ENCODE measurements at places on chromosomes 3 and 15.

DNA sequence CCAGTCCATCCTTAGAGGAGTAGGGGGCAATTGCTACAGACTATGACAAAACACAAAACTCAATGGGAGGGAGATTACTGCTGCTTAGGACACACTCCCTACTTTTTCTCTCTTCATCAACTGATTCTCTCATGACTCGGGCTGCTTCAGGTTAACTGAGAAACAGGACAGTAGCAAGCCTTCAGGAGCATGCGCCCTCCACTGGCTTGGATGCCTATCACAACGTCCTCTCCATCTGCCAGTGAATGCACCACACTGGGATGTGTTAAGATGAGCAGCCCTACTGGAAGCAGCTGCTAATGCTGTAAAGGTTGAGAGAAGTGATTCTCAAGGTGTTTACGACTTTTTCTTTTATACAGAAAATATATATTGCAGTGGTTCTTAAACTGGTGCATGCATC lies 542.3 kb downstream of the EDEM1 start:
- no peak for DNase-seq

DNA sequence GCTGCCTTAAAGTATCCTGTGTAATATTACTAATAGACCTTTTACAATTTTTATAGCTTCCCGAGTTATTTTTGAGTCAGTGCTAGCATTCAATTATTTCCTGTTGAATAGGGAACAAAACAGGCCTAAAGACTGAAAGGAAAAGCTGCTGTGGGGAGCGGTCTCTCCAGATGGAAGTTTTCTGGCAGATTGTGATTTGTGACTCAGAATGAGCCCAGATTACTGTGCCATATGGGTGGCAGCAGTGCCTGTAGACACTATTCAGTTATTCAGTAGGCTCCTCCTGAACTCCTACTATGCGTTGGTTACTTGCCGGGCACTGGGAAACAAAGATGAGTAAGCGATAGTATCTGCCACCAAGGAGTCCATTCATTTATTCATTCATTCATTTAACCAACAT lies 211.8 kb downstream of the CHST2 start:
- no peak for DNase-seq

DNA sequence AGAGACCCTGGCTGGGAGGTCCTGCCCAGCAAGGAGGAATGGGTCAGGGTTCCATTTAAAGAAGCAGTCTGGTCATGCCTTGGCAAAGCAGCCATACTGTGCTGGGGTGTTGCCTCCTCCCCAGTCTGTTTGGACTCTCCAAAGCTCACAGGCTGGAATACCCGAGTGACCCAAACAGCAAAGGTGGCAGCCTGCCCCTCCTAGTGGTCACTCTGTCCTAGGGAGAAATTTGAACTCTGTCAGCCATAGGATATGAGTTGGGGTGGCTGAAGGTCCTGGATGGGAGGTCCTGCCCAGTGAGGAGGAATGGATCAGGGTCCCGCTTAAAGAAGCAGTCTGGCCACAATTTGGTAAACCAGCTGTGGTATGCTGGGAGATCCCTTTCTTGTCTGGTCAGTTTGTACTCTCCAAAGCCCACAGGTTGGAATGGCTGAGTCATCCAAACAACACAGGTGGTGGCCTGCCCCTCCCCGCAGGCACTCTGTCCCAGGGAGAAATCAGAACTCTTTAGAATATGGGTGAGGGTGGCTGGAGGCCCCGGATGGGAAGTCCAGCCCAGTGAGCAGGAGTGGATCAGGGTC lies 45.0 kb downstream of the CCR1 start:
- no peak for DNase-seq

- no peak for DNase-seq
Measured at GRCh38 chr15:68796576-68796975, 24.1 kb downstream of the ANP32A start.

DNA sequence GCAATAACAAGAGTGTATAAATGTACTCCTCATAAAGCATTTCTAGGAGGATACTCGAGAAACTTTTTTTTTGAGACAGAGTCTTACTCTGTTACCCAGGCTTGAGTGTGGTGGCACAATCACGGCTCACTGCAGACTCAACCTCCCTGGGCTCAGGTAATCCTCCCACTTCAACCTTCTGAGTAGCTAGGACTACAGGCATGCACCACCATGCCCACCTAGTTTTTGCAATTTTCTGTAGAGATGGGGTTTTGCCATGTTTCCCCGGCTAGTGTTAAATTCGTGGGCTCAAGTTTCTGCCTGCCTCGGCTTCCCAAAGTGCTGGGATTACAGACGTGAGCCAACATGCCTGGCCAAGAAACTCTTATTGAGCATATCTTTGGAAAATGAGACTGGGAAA lies 59.1 kb upstream of the PHLDB2 start:
- no peak for DNase-seq

DNA sequence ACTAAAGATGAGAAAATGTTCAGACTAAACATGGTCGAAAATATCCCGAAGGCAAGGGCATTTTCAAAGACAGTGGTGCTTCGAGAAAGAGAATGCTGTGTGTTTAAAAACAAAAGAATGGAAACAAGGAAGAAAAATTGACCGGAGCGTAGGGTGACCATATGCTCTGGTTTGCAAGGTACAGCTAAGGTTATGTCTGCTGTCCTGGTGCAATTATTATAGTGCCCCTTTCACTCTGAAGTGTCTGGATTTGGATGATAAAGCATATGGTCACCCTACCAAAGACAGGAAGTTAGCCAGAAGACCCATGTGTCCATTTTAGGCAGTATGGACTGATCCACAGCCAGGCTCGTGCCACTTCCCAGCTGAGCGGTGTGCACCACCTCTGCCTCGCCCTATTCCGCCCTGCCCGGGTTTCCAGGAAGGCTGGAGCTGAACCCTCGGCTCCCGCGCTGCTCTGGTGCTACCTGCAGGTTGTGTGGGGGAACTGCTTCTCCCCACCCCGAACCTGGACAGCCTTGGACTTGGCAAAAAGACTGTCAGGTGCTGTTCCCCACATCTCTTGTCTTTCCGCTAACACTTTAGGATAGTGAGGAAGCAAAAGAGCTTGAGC lies 25.2 kb downstream of the GOLGA6D start:
- peak; percentile 43 for DNase-seq

- DNase-seq: no peak
Measured at GRCh38 chr3:168540726-168541125, 445.0 kb upstream of the GOLIM4 start.

DNA sequence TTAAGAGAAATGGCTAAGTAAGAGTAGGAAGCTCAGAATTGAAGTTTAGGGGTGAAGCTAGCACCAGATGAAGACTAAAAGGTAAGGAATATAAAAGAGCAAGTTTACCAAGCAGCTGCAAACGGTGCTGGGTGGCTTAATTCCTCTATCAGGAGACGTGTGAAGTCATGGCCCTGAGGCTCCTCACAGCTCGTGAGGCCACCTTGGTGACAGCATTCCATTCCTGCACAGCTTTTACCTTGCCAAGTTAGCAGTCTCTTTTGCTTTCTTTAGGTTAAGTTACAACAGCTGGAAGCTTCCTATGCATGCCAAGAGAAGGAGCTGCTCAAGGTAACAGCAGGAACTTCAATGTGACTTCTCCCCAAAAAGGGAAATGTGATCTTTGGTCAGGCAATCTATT lies 6.4 kb downstream of the TMCO5A start:
- DNase-seq: no peak

DNA sequence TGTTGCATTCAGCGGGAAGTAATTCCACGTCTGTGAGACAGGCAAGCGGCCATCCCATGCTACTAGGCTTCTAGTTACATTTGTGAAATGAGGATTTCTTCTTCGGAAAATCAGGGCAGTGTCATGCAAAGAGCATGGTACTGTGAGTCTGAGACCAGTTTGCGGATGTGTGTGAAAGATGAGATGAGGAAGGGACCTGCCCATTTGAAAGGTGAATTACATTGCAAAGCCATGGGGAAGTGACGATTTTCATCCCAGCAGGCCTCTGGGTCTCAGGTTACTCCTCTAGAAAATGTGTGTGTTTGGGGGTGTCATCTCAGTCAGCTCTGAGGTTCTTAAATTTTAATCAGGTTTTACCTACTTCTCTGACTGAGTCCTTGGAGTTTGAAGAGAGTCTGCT lies 16.1 kb downstream of the TLE3 start:
- DNase-seq: no peak

DNA sequence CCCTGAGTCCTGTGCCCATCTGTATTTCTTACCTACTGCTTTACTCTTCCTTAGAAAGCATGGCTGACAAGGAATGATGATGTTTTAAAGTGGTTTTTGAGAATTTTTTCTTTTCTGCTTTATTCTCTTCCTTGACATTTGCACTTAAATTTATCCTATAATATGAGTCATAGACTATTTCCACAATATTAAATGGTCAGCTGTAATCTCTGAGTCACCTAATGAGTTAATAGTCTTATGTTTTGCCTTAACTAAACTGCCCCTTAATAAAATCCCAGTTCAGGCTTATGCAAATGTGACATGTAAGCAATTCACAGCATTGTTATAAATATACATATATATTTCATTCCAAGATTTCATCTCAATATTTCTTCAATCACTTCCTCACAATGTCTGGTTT lies 23.8 kb downstream of the MEIS2 start:
- DNase-seq: no peak

GRCh38 chr3:39068556-39068955 lies 16.7 kb downstream of the WDR48 start:
- DNase-seq: no peak

DNA sequence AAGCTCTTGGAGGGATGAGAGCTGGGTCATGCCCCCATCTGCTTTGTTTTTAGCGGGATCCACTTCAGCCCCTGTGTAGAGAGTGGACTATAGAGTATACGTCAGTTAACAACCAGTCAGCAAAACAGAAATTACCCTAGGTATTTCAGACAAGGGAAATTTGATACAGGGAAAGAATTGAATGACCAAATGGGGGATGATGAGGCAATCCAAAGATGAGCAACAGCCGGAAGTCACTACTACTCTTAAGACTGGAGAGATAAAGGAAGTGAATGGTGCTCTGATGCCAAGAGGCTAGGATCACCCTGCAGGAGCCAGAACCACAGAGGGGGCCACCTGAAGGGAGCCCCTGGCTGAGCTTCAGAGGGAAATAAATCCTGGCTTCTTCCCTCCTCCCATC lies 1.7 kb upstream of the GPR62 start:
- peak; percentile 2 for DNase-seq

- no peak for DNase-seq
Measured at GRCh38 chr15:44427756-44428724, 611 bp downstream of the CTDSPL2 start.

DNA sequence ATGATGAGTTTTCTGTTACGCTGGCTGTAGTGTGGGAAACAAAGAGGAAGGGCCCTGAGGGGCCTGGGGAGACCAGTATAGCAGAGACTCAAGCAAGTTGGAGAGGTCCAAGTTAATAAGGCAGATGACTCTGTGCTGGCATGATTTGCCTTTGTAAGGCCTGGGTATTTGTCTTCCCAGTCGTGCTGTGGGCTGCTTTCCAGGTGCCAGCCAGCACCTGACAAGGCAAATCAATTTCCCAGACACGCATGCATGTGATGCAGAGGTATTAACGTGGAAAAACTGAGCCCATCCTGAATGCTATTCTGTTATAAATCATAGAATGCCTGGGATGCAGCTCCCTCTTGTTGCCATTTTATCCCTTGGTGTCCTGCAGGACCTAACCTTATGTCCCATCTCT lies 175.6 kb downstream of the MFSD1 start:
- no peak for DNase-seq

DNA sequence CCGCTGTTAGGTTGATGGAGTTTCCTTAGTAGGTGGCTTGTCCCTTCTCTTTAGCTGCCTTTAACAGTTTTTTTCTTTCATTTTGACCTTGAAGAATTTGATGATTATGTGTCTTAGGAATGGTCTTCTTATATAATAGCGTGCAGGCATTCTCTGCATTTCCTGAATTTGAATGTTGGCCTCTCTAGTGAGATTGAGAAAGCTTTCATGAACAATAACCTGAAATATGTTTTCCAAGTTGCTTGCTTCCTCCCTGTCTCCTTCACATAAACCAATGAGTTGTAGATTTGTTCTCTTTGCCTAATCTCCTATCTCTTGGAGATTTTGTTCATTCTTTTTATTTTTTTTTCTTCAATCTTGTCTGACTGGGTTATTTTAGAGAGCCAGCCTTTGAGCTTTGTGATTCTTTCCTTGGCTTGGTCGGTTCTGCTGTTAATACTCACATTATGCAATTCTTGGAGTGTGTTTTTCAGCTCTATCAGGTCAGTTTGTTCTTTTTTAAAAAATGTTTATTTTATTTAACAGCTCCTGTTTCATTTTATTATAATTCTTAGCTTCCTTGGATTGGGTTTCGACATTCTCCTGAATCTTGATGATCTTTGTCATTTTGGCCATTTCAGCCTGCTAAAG lies 627.9 kb downstream of the SI start:
- DNase-seq: no peak

DNA sequence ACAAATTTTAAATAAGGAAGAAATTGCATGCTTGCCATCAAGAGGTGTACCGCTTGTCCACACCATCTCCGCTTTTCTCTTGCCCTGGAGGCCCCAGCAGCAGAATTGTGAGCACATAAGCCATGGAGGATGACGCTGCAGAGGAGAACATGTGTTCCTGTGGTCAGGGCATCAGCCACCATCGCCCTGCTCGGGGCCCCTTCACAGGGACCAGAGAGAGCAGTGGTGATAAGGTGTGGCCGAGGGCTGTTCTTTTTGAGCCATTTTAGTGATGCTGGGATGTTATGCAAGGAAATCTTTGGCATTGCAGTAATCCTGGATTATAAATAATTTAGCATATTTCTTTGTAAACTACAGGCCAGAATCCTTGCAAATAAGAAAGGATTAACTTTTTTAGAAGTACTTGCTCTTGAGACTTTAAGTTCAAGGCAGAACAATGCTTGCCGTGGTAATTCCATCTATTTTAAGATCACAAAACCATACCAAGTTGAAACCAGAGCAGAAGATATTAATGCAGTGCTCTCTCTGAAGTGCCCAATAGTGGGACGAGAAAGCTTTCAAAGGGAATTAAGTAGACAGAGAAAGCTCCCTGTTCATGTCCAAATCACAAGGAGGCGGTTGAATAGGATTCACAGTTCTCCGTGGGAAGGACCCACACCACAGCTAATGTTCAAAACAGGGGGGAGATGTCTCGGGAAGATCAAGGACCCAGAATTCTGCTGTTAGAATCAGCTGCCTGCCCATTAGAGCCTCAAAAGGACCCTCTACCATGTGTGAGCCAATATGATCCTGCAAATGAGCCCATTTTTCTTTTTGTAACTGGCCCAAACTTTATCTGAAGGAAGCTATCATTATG lies 338.5 kb downstream of the RORA start:
- DNase-seq: no peak

- peak; percentile 56 for DNase-seq
Measured at GRCh38 chr15:62779036-62779770, 263.3 kb upstream of the TPM1 start.

- DNase-seq: no peak
Measured at GRCh38 chr3:177377166-177377565, 179.9 kb upstream of the TBL1XR1 start.

GRCh38 chr3:122200661-122201060 lies 17.2 kb downstream of the CASR start:
- DNase-seq: no peak

GRCh38 chr3:63462732-63463131 lies 184.6 kb downstream of the SYNPR start:
- DNase-seq: no peak

GRCh38 chr15:66778314-66778665 lies 76.3 kb downstream of the SMAD6 start:
- DNase-seq: no peak

Measured in left ventricle myocardium superior (tissue), 1 donor.